ENCODE measurements at places on chromosomes 2 and 18.

GRCh38 chr2:150601280-150602038 lies 114.0 kb upstream of the RND3 start:
- no peak for DNase-seq

DNA sequence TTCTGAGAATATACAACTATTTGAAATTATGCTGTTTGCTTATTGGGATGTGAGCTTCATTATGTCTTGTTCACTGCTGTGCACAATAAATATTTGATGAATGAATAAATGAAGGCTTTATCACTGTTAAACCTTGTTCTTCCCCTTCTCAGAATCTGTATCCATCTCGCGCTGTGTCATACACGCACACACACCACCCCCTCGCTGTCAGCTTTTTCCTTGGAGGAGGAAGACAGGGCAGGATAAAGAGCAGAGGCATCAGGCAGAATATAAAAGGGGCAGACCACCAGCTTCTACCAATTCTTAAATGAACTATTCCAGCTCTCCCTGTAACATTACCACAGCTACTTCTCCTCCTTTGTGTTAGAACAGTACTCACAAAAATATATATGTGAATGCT lies 75.0 kb downstream of the CD226 start:
- DNase-seq = peak; percentile 50

- no peak for DNase-seq
Measured at GRCh38 chr2:238267884-238268680, 20.3 kb downstream of the PER2 start.

DNA sequence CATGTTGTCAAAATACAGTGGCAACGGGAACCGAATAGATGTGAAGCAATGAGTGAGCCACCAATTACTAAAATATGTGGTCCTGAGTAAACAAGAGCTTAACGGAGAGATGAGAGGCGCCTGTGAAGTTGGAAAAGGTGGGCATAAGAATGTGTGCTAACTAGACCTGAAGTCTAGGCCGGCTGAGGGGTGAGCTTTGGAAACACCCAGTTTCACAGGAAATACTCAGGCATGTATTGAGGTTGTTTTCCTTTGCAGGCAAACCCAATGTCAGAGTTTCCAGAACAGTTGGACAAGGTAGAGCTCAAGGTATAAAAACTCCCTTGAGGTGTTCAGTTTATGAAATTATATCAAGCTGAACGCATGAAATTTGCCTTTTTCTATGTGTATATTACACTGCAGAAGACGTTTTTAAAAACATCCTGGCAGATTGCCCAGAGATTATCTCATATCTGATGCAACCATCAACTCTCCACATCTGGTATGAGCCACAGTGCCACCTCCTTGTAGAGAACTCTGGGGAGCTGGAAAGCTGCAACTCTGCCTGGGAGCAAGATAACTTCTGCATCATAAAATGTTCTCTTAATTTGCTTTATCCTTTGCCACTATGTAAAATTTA lies 3.9 kb upstream of the WDSUB1 start:
- DNase-seq = no peak

DNA sequence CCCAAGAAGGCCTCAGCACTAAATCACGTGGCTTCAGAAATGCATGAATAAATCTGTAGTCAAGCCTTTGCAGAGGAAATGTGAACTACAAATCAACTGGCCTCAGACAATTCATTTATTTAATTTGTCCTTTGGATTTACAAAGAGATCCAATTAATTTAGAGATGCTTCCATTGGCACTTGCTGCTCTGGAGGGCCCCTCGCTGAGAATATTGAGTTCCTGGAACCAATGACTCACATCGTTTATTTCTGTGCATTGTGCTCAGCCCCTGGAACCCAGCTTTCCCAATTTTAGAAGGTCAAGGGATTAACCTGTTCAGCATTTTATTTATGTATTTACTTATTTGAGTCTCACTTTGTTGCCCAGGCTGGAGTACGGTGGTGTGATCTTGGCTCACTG lies 47.2 kb upstream of the MGAT4A start:
- no peak for DNase-seq

- DNase-seq = no peak
Measured at GRCh38 chr2:196376984-196377877, 205.9 kb upstream of the STK17B start.

- DNase-seq = no peak
Measured at GRCh38 chr18:70390371-70391090, 101.7 kb downstream of the SOCS6 start.

DNA sequence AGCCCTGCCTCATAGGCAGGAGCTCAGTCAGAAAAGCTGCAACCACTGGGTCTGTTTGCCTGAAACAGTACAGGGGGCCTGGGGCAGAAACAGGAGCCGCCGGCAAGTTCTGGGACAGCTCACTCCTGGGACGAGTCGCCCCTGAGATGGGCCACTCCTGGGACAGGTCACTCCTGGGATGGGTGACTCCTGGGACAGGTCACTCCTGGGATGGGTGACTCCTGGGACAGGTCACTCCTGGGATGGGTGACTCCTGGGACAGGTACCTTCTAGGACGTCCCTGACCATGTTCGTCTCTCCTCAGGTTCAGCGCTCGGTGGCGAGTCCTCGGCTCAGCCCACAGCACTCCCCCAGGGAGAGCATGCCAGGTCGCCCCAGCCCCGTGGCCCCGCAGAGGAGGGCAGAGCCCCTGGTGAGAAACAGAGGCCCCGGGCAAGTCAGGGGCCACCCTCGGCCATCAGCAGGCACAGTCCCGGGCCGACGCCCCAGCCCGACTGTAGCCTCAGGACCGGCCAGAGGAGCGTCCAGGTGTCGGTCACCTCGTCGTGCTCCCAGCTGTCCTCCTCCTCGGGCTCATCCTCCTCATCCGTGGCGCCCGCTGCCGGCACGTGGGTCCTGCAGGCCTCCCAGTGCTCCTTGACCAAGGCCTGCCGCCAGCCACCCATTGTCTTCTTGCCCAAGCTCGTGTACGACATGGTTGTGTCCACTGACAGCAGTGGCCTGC lies 51.8 kb downstream of the NTSR2 start:
- no peak for DNase-seq

DNA sequence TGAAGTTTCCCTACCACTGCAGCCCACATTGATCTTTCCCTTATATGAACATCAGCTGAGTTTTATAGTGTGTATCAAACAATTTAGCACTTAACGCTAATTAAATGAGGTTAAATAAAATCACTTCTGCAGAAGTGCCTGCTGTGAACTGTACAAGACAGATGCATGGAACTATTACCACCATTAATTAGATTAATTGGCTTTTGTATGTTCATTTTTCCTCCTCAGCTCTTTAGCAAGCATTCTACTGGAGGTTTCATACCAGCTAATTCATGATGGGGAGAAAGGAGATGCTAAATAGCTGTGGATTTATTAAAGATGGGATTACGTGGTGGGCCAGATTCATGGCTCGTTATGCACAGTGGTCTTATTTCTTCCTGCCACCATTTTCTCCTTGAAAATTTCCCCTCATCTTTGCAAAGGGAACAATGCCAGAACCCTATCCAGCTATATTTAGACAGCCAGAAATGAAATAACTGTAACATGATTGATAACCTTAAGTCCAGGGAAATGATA lies 96.7 kb downstream of the CNTNAP5 start:
- DNase-seq = no peak
